ENCODE measurements at places on chromosomes 2 and 18.

DNA sequence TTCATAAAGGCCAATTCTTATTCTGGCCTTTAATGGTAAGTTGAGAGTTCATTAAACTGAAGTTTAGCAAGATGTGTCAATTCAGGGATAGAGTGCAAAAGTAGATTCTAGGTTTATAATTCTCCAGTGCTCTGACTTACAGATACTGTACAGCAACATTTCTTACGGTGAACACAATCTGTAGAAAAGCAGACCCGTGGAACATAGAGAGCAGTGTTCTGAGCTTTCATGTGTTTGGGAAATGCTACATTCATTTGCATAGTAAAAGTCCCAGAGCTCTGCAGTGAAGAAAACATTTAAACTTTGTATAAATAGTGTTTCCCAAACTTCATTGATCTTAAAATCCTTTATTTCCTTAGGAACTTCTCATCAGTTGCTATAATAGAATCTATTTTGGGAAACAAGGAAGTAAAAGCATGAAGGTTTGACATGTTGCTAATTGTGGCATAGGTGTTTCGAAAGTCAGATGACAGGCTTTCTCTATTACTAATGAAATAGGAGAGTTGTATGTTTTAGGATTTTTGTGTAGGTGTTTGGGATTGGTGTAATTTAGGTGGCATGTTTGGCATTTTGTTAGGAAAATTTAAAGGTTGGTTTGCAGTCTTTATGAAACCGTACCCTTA is 138.2 kb downstream of the ASXL3 start:
- no peak for DNase-seq

- DNase-seq: no peak
Observed at GRCh38 chr2:239310401-239311061, 90.3 kb downstream of the HDAC4 start.

DNA sequence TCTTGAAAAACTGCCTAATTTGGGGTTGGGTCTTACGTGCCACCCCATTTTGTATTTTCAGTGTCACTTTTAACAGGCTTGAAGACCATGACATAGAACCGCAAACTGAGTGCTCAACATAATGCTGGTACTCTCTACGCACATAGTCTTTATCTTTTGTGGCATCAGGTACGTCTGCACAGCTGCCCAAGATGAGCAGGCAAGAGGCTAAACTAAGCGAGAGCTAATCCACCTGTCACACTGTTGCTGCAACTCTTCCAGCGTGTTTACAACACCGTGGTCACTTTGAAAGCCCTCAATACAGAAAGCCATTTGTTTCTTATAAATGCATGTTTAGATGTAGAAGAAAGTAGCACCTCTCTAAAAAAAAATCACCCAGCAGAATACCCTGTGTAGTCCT is 270.0 kb upstream of the TCF4 start:
- DNase-seq: no peak

GRCh38 chr2:170369894-170370293 is 191.9 kb downstream of the MYO3B start:
- DNase-seq: no peak

GRCh38 chr2:96663177-96663576 is 20.6 kb downstream of the FER1L5 start:
- no peak for DNase-seq

DNA sequence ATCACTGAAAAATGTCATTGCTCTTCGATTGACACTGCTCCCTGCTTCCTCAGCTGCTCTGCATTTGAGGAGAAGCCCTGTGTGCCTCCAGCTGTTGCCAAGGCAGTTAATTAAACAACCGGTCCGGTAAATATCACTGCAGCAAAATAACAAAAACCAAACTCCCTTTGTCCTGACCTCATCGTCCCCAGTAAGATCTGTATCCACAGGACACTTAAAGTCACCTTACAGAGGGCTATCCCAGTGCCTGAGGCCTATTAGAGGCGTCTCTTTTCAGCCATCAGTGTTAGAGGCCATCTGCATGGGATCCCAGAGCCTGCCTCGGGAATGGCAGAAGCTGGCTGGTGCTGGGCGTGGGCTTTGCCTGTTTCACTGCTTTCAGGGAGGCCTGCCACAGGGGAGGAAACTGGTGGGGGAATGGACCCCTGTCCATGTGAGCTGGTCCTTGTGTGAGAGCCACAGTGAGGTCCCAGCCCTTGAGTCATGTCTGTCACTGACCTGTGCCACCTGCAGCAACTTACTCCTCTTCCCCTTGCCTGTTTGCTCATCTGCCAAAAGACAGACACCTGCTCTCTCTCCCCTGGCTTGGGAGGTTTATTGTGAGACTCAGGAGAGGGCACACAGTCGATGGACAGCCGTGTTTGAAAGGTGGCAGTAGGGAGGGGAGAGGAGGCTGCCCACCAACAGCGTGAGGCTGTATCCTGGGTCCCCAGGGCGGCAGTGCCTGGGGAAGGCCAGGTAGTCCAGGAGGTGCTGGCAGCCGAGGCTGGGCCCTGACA is 117.7 kb upstream of the MCFD2 start:
- no peak for DNase-seq

DNA sequence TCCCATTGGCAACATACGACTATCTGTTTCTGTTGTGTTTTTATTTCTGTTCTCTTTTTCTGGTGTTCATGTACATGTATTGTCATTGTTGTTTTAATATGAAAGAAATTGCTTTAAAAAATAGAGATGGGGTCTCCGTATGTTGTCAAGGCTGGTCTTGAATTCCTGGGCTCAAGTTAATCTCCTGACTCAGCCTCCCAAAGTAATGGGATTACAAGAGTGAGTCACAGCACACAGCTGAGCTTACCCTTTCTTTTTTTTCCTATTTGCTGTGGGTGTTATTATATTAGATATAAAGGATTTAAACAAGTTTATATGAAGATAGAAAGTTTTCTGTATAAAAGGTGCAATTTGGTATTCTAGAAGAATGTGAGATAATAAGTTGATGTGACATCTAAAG is 554.6 kb downstream of the DSC3 start:
- no peak for DNase-seq

GRCh38 chr2:241308267-241308666 is 7.2 kb downstream of the HDLBP start:
- DNase-seq: no peak

DNA sequence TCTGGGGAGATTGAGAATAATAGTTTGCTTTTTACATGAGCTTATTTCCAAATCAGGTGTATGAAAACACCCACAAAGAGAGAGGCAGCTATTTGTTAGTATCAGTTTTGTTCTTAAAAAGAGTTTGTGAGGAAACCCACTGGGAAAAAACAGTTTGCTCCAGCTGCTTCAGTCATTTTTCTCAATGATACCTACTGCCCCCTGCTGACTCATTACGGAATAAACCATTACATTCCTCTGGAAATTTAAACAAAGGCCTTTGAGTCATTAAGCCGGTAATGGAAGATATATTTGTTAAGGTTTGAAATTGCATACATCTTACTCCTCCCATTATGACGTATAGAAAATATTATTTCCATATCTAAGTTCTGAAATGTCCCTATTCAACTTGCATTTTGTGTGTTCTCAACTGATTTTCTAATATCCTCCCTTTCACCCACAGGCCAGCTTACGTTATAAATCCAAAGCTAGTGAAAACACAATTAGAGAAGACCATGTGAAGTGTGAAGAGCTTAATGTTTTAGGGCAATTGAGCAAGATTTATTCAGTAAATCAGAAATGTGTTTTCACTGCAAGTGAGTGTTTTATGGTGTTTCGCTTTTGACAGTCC is 761.6 kb downstream of the DSC3 start:
- no peak for DNase-seq

- no peak for DNase-seq
Observed at GRCh38 chr2:112155331-112156151, 17.4 kb downstream of the FBLN7 start.

DNA sequence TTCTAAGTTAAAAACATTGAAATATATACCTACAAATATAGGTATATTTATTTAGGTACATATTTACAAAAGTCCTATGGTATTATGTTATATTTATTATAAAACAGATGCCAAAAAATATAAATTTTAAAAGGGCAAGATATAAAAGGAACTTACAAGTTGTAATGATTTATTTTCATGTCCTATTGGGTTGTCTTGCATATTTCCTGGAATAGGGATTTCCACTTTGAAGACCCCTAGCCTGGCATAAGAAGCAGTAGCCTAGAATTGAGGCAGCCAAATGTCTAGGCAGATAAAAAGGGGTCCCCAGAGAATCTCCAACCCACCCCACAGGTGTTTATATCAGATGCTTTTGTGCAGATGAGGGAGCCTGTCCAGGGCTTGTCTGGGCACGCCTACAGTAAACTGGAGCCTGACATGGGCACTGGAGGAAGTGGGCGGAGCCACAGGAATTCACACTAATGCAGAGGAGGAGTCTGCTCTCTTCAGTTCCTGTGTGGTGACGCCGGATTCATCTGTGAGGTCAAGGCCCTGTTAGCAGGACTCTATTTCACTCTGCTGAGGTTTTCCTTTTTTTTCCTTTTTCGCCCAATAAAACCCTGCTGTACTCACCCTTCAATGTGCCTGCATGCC is 1088.9 kb upstream of the PIK3C3 start:
- DNase-seq: no peak

GRCh38 chr18:44635546-44635945 is 45.1 kb upstream of the SETBP1 start:
- no peak for DNase-seq

DNA sequence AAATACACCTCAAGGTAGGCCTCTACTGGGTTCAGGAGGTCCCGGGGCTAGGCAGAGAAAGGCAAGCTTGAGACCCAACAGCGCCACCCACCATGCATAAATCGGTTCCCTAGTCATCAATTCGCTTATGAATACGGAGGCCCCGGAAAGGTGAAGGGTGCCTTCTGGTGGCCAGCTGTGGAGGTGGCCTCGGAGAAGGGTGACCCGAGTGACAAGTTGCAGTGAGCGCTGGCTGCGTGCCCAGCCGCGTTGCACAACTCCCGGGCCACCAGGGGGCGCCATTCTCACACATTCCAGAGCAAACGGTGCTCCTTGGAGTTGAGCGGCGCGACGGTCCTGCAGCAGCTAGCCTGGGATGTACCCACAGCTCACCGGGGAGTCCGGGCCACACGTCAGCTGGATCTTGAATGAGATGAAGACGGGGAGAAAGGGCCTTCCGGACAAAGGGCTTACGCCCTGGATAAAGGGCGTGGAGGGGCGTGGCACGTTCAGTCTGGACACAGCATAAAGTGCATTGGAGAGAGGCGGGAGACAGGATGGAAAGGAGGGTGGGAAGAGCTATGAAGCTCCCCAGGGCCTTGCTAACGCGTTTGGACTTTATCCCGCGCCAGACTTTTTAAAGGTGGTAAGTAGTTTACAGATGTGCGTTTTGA is 20.4 kb downstream of the TMSB10 start:
- peak; percentile 93 for DNase-seq

DNA sequence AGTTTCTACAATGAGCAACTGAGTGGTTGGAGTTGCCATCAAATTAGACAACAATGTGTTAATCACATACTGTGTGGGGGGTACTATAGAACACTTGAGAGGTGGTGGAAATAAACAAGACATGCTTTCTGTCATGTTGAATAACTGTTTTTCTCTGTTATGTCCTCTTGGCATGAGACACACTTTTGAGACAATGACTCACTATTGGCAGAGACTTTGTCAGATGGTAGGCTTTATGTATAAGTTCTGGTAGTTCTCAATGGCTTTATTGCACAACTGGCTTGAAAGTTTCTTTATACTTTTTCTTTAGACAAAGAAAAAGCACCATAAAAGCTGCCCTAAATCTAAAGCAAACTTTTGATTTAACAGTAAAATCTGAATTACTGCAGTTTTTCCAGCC is 578.7 kb downstream of the ADCYAP1 start:
- no peak for DNase-seq

DNA sequence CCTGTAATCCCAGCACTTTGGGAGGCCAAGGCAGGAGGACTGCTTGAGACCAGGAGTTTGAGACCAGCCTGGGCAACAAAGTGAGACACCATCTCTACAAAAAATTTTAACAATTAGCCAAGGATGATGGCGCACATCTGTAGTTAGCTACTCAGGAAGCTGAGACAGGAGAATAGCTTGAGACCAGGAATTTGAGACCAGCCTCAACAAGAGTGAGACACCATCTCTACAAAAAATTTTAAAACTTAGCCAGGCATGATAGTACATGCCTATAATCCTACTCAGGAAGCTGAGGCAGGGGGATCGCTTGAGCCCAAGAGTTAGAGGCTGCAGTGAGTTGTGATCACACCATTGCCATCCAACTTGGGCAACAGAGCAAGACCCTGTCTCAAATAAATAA is 7.0 kb downstream of the MEMO1 start:
- DNase-seq: no peak

DNA sequence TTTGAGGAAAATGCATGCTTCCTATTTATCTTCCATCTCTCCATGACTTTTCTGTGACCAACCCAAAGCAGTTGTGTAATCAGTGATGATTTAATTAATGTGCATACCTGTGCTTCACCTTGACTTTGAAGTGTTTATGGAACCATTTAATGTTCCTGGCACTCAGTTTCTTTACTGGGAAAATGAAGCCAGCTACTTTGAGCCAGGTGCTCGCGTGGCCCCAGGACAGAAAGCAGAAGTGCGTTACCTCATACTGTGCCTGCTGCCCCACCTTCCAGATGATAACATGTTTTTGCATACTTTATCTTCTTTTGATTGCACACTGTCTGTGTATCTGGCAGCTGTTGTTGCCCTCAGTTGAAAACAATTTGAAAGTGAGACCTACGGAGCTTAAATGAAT is 61.3 kb downstream of the PMAIP1 start:
- DNase-seq: no peak

DNA sequence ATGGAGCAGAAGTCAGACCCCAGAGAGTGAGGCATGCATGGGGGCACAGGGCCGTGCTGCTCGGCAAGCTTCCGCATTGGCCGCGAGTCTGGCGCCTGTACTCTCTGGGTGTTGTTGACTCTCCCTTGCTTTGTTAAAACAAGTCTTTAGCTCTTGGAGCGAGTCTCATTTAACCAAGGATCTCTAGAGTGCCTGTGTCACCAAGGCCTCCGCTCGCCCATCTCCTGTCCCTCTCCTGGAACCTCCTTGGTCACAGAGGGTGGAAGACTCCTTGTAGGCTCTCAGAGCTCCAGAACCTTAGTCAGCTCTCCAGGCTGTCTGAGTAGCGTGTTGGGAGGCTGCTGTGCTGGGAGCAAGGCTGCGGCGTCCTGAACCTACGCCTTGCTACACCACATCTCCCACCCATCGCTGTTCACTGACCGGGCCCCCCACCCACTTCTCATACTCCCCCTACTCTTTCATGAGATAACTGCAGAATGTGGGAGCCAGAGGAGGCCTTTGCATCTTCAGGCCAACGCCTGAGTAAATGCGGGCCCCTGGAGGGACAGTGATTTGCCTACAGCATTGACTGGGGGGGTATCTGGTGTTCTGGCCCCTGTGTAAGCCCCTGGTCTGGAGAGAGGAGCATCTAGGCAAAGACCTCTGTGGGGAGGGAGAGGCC is 66.1 kb downstream of the CIB4 start:
- DNase-seq: no peak

- no peak for DNase-seq
Observed at GRCh38 chr2:38791744-38792143, 13.7 kb downstream of the GEMIN6 start.

- no peak for DNase-seq
Observed at GRCh38 chr2:136482966-136483365, 282.4 kb upstream of the THSD7B start.

GRCh38 chr2:199764273-199764800 is 86.7 kb downstream of the FTCDNL1 start:
- DNase-seq: no peak

All from left forelimb (tissue), 1 donor.